Activated T-cell treated with anti-CD3 and anti-CD28 coated beads, Interleukin-2, amount 50 U/mL, for 4 hours (primary cell): ENCODE measurements at places on chromosomes 13 and 19. TPM values are rescaled to one million over a fixed set of nuclear protein-coding genes. Genes with fewer than 3 reads are reported as not detected.

DNA sequence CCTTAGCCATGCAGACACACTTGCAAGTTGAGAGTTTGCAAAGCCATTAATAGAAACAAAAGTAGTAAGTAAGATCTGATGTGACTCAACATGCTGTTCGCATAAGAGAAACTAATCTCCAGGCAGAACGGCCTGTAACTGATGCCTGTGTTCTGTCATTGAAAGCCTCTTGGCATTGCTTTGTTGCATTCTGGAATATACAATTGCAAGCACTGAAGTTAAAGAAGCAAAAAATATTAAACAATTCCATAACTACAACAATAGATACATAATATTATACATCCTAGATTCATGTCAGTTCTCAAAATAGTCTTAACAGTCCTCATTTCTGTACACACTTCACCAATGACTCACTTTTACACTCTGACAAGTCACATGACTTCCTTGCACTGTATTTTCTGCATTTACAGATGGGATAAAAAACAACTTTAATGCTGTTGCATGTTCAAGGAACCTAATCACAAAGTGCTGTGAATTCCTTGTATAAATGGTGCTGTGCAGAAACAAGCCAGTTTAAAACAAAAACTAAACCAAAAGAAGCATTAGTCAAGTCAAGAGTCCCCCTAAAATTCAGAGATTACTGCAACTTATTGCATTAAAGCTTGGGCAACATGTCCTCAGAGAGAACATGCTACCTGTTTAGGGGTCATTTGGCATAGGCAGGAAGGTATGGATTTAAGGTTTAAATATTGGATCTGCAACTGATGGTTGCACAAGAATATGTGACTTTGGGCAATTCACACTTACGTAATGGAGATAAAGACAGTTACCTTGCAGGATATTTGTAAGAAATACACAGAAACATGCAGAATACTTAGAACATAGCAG is 79.5 kb upstream of the SERP2 start:
- DNase-seq = no peak

GRCh38 chr13:43360892-43361610 is 337.7 kb downstream of the DNAJC15 start:
- DNase-seq = no peak

GRCh38 chr13:51837016-51837415 is 8.0 kb downstream of the TMEM272 start:
- DNase-seq = no peak

GRCh38 chr19:570251-570686 is 2.1 kb upstream of the BSG start:
- no peak for DNase-seq

- DNase-seq = no peak
These were observed 69.0 kb downstream of the COL4A2 start for GRCh38 chr13:110376120-110376519.

Gene TYROBP
- total RNA-seq = 0.52 TPM
